Upper lobe of left lung (tissue), 6 donors: ENCODE measurements at places on chromosomes 5 and 9. TPM values are rescaled to one million over a fixed set of nuclear protein-coding genes. Genes with fewer than 3 reads are reported as not detected.

The NRARP gene
- 13.0 TPM for total RNA-seq

The NR2F1-AS1 gene
- total RNA-seq = 19.9 TPM

The VCAN gene
- total RNA-seq = 84.9 TPM

The ADAMTS19 gene
- not detected for total RNA-seq

The ANXA2R gene
- total RNA-seq = 2.0 TPM

The GOLM1 gene
- total RNA-seq = 3.1 TPM

The FCN2 gene
- total RNA-seq = not detected

The GDNF gene
- not detected for total RNA-seq

The CATSPER3 gene
- not detected for total RNA-seq

The NUDCD2 gene
- total RNA-seq = 22.0 TPM

The INVS gene
- 43.0 TPM for total RNA-seq

The IL13 gene
- not detected for total RNA-seq

The NMRK1 gene
- total RNA-seq = 38.8 TPM

The PCDHGB5 gene
- total RNA-seq = 11.8 TPM

The NDST1 gene
- total RNA-seq = 81.7 TPM

The TAF11L10 gene
- not detected for total RNA-seq

The NTNG2 gene
- 3.1 TPM for total RNA-seq

The PCDHGC5 gene
- 5.3 TPM for total RNA-seq
